IgD-negative memory B cell (primary cell): ENCODE measurements at places on chromosomes 11 and 22. TPM values are rescaled to one million over a fixed set of nuclear protein-coding genes. Genes with fewer than 3 reads are reported as not detected.

The JAML gene
- polyA plus RNA-seq: 5.9 TPM

The ESAM gene
- 2.5 TPM for polyA plus RNA-seq

The PTGDR2 gene
- polyA plus RNA-seq: 0.16 TPM

The RNF215 gene
- 0.20 TPM for polyA plus RNA-seq

The SNX32 gene
- polyA plus RNA-seq: 0.78 TPM

The ANKK1 gene
- not detected for polyA plus RNA-seq

The MS4A6E gene
- polyA plus RNA-seq: not detected

The KCTD14 gene
- 0.30 TPM for polyA plus RNA-seq
